ENCODE measurements at places on chromosomes 3 and 15.

- no peak for DNase-seq
Measured at GRCh38 chr3:197026481-197026866, 3.1 kb downstream of the MELTF start.

GRCh38 chr15:25242957-25243799 lies 195.6 kb downstream of the UBE3A start:
- no peak for DNase-seq

- no peak for DNase-seq
Measured at GRCh38 chr15:77071305-77072223, 655 bp upstream of the TSPAN3 start.

GRCh38 chr3:197507081-197507480 lies 48.7 kb downstream of the BDH1 start:
- no peak for DNase-seq

- DNase-seq: no peak
Measured at GRCh38 chr3:136957751-136958288, at the start of gene IL20RB. Gene IL20RB (plus strand): TSS chr3:136957983. CDS start chr3:136958114, 131 bp downstream.

DNA sequence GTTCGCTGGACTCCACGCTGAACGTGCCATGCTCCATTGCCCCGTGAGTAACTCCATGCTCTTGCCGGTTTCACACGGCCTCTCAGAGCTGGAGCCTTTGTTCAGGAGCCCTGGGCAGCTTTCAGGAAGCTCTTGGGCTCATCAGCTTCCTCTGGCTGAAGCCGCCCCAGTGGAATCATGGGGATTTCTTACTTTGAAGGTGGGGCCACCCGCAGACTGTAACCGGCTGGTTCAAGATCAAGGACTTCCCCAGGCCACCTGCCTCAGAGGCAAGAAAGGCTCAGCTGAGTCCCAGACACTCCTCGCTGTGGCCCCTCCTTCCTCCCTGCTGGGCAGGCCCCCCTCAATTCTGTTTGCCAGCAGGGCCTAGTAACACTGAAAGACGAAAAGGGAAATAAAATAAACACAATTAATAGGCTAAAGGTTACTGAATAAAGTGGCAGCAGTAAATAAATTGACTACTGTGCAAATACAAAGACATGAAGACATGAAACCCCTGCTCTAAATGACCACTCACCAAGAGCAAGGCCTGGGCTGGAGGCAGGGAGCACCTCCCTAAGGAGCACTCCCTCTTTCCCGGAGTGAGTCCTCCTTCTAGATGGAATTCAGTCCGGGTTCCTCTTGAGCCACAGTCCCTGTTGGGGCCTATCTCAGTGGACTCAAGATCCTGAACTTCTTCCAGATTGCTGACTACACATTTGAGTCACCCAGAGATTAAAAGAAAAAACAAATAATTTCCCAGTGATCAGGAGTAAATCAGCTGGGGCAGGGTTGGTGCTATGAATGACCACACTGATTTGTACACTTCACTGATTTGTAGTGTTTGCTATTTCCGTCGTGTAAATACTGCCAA lies 51.0 kb downstream of the ZDHHC19 start:
- no peak for DNase-seq

DNA sequence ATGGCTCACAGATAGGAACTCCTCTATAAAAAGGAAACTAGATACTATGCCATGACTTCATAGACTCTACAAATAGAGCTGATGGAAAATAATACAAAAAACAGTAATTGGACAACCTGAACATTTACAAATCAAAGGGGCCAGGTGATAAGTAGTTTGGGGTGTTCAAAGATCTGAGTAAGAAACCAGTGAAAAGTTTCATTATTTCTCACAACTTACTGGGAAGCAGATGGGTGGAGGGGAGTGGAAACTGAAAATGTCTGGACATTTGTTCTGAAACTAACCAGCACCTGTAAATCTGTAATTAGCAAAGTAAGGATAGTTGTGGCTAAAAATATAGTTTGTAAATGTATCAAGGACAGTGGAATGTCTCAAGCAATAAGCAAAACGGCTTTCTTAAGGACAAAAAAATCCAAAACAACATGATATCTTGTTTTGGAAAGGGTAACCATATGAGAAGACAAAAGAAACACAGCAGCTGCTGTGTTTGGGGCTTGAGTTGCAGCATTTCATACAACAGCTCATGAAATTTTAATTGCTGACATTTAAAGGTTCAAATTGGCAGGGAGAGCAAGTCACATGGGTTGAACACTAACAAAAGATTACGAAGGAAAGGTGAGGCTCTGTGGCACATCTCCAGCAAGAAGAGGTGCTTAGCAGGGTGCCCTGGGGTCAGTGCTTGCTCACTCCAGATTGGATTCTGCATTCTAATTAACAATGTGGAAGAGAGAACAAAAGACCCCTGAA lies 26.8 kb upstream of the THBS1 start:
- no peak for DNase-seq

DNA sequence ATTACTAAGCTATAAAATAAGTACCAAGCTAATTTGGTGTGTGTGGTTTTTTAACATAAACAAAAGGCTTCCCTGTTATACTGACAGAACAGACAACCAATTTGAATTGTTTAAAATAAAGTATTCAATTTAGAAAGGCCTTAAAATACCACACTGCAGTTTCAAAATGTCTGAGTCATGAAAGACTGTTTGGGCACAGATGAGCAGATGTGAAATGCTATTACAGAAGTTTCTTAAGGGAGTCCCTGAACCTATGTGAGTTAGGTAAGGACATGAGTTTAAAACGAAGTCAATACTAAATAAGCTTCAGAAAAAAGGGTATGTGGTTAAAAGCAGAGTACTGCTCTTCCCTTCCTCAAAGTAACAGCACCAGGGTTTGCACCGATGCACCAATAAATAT lies 69.7 kb upstream of the SETMAR start:
- no peak for DNase-seq

DNA sequence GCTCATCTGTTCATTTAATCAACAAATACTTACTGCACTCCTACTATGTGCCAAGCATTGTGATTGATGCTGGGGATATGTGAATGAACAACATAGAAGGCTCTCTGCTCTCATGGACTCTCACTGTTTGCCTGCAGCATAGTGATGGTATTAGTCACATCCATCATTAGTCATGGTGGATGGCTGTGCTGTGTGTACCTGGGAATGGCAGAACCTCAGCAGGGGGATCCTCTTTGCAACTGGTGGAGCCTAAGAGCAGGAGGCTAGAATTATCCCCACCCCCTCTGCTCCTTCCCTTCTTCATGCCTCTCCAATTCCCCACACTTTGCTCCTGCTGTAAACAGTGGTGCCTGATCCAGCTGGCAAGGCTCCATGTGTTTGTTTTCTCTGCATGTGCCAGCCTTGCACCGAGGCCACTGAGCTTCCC lies 20.5 kb downstream of the BOC start:
- no peak for DNase-seq

DNA sequence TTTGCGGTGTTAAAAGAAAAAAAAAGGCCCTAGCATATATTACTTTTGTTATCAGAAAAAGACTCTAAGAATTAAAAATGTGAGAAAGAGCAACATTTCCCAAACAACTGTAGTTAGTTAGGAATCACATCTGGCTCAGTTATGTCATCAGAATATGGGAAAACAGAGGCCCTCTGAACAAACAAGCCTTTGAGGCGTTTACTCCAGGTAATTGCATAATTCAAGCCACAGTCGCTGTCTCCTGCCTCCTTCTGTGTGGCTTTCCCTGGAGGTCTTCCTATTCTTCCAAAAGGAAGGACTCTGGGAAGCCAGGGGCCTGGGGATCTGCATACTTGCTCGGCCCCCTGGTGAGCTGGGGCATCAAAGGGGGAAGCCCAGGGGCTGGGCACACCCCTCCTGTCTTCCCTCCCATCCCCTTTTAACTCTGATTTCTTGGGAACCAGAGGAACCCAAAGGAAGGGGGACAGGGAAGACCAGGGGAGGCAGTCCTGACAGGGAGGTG lies 3.7 kb upstream of the FAM107A start:
- DNase-seq: no peak

- DNase-seq: no peak
Measured at GRCh38 chr3:5754602-5755001, 567.1 kb downstream of the EDEM1 start.

DNA sequence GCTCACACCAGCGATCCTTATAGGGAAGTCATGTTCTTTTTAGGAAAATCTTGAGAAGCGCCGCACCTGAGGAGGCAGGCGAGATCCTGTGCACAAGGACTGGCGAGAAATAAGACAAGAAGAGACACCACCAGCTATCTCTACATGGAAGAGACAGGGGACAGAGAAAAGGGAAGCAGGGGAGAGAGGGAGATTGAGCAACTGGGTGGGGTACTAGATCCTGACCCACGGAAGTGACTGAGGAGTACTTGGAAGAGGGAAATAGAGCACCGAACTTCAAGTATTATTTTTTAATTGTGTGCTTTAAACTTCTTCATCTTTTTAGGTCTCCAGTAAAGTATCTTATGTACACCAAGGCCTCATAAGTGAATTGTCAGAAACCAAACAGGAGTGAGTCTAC lies 742.0 kb upstream of the LMCD1 start:
- no peak for DNase-seq

- no peak for DNase-seq
Measured at GRCh38 chr3:23776352-23776891, 29.3 kb upstream of the UBE2E1 start.

DNA sequence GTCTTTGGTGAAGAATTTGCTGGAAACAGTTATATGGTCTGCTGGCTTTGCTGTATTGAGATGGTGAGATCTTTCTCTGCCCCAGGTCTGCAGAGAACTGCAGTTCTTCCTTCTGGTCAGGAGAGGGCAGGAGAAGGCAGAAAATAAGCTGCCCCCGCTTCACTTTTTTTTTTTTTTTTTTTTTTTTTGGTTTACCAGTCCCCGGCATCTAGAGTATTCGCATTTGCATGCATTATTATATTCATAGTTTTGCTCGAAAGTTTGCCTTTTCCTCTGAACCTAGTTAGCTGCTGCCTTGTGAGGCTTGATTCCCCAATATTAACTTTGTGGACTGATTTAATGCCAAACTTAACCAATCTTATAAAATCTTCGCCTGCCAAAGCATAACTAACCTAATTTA lies 10.6 kb upstream of the PARL start:
- no peak for DNase-seq
